ENCODE measurements at places on chromosomes 16 and 17.

DNA sequence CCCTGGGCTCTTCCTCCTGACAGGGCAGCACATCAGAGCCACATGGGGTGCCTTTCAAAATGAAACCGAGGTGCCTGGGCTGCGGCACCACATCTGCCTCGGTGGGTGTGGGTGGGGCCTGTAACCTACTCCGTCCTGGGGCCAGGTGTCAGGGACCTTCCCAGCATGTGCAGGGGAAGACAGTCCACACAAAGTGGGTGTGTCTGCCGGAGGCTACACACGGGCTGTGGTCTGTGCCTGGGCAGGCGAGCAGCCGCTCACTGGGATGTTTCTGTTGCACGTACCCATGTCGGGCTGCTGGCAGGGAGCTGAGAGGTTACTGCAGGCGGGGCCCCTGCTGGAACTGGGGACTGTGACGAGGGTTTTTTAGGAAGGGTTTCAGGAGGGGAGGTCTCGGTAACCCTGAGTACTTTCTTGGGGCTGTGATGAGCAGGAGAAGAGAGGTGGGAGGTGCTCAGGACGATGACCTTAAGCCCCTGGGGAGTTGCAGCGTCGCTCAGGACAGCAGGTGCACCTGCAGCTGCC, 351.2 kb downstream of the SEC14L1 start:
- no peak for DNase-seq

DNA sequence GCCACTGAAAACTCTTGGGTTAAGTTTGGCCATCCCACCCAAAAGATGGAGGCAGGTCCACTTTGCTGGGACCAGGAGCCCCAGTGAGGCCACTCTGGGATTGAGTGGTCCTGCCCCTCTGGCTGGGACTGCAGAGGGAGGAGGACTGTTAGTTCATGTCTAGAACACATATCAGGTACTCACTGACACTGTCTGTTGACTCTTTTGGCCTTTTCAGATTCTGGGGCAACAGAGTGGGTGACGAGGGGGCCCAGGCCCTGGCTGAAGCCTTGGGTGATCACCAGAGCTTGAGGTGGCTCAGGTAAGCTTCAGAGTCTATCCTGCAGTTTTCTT, 19.5 kb upstream of the CYLD start:
- no peak for DNase-seq

DNA sequence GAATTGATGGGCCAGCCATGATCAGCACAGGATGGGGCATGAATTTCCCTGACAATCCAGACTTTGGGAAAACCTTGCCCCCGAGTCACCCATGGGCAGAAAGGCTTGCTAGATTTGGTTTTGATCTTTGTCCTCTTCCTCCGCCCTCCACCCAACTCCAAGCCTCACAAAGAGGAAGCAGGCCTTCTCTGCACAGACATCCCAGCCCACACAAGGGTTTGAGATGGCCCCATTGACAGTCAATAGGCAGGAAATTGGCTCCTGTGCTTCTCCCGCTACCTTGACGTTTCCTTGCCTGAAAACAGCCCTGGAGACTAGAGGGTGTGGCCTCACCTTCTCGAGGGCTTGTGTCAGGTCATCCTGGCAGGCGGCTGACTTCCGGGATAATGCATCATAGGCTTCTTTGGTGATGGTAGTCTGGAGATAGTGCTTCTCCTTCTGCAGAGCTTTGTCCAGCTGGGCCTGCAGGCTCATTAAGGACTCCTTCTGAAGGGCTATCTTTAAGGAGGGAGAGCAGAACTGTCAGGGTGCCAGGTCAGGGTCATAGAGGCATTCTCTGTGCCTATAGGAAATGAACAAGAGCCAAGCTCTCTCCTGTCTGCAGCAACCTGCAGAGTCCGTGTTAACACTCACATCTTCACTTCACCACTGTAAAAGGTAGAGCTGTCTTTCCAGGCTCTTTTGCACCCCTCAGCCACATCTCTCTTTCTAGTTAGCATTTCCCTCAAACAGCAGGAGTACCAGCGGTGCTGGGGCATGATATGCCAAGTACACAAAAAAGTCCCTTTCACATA, 32.2 kb downstream of the DHX38 start:
- DNase-seq, result no peak

DNA sequence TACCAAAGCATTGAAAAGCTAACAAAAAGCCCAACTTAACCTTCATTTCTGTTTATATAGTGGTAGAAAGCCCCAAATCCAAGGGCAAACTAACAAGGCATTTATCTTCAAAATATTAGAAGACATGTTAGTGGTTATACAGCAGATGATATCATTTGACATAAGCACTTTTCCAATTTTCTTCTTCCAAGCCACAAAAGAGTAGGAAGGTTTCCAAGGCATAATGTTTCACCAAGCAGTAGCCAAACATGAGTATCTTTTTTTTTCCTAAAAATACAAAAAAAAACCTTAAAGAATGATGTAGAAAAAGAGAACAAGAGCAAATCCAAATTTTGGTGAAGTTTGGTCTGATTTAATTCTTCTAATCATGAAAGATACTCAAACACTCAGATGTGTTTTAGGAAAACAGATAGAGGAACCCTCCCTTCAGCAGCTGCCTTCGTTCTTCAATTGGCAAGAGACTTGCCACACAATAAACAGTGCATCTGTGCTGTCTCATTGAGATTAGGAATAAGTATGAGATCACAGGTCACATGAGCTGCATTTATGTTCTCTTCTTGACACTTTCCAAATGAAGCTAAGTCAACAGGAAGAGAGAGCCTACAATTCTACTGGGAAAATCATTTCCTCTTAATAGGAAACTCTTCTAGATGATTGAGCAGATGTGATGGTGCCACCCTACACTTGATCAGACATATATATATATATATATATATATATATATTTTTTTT, 106.7 kb downstream of the TTC19 start:
- no peak for DNase-seq

DNA sequence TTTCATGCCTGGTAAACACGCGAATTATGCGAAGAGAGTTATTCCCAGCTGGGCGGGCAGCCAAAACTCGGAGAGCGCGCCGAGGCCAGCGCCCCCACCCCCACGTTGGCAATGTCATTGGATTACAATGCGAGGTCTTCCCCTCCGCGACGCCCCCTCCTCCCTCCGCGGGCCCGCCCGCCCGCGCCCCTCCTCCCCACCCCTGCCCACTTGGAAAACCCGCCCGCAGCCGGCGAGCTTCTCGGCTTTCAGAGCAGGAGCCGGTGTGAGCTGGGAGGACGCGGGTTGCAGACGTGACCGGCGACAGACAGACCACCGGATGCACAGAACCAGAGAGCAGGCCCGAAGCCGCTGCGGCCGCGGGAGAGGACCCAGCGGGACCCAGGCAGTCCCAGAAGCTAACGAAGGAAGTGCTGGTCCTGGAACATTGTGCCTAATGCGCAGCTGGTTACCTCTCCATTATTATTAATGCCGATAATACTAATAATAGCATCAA, 4.0 kb downstream of the NOG start:
- DNase-seq, result no peak

Measured in H54 (cell line).